ENCODE measurements at places on chromosomes 13 and 19.

DNA sequence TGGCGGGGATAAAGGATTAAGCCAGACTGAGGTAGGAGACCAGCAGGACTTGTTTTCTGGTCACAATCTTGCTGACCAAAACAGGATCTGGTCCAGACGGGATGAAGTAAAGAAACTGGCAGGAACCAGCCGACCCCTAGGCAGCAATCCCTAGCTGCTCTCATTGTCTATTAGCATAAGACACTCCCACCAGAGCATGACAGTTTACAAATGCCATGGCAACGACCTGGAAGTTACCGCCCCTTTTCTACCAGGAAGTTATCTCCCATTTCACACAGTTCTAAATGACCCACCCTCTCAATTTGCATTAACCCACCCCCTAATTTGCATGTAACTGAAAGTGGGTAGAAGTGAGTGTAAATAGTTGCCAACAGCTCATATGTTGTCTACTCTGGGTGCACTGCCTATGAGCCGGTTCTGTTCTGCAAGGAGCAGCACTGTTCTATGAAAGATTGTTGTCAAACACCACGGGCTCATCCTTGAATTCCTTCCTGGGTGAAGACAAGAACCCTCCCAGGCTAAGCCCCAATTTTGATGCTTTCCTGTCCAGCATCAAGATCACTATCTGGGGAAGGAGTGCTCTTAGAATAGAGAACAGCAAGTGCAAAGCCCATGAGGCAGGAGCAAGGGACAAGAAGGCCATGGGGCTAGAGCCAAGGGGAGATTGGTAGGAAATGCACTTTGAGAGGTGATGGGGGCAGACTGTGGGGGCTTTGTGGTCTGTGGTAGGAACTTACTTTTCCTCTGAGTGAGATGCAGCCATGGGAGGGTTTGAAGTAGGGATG lies 13.9 kb upstream of the FBXO27 start:
- no peak for DNase-seq

GRCh38 chr19:30566681-30567420 lies 194.7 kb downstream of the ZNF536 start:
- no peak for DNase-seq

GRCh38 chr13:85724546-85725432 lies 74.4 kb downstream of the SLITRK6 start:
- no peak for DNase-seq

GRCh38 chr19:42197375-42197817 lies 20.1 kb downstream of the DEDD2 start:
- DNase-seq: no peak

DNA sequence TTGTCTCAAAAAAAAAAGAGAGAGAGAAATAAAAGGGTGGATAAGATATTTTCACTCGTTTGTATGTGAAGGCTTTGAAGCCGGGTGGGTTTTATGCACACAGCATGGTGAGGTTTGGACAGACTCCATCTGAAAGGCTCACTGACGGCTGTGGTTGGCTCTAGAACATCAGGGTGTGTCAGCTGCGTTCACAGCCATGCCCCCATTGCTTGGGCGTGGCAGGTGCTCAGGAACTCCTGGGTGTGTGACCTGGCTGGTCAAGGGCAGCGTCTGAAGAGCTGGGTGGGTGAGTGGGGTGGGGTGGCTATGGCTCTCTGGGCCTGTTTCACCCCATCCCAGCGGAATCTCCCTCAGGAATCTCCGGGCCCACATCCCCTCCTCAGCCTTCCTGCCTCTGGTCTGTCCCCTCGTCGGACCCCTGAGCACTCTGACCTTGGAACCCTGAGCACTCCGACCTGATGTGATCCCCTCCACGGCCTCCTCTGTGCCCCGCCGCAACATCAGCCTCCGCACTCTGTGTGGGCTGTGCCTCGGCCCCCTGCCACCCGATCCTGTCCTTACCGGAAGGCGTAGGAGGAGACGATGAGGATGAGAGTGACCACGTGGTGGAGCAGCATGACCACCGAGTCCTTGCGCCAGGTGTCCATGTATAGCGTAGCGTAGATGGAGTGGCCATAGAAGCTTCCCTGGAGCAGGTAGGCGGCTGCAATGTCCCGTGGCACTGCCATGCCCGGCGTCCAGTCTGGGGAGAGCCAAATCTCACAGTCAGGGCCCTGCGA lies 12.2 kb downstream of the CERS1 start:
- no peak for DNase-seq

DNA sequence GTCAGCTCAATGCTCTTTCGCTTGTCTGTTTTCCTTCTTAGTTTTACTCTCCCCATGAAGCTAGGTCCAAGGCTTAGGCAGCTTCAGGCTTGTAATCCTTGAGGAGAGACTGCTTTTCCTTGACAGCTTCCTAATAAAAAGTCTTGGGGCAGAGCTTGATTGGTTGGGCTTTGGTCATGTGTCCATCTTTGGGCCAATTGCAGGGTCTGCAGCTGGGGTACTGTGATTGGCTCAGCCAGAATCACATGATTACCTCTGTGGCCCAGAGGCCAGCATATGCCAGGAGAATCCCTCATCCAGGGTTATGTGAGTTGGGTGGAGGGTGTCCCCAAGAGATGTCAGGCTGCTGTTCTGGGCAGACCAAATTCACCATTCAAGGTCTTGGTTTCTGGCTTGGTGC lies 8.1 kb downstream of the KLK1 start:
- DNase-seq: no peak

- DNase-seq: no peak
Observed at GRCh38 chr19:10399878-10400277, 3.5 kb downstream of the CDC37 start.

DNA sequence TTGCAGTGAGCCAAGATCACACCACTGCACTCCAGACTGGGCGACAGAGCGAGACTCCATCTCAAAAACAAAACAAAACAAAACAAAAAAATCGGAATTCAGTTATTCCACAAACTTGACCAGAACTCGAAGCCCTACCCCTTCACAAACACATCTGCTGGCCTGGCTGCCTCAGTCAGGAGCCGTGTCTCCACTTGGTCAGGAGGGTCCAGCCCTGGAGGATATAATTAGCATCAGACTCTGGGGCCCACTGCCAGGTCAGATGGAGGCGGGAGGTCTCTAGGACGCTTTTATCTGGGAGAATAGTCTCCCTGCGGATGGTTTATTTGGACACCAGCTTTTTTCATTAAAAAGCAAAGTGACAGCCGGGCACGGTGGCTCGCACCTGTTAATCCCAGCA lies 8.0 kb downstream of the ELL start:
- no peak for DNase-seq

- no peak for DNase-seq
Observed at GRCh38 chr19:19537075-19538048, 703 bp upstream of the CILP2 start.

- DNase-seq: no peak
Observed at GRCh38 chr13:60933638-60934037, 482.0 kb downstream of the PCDH20 start.

DNA sequence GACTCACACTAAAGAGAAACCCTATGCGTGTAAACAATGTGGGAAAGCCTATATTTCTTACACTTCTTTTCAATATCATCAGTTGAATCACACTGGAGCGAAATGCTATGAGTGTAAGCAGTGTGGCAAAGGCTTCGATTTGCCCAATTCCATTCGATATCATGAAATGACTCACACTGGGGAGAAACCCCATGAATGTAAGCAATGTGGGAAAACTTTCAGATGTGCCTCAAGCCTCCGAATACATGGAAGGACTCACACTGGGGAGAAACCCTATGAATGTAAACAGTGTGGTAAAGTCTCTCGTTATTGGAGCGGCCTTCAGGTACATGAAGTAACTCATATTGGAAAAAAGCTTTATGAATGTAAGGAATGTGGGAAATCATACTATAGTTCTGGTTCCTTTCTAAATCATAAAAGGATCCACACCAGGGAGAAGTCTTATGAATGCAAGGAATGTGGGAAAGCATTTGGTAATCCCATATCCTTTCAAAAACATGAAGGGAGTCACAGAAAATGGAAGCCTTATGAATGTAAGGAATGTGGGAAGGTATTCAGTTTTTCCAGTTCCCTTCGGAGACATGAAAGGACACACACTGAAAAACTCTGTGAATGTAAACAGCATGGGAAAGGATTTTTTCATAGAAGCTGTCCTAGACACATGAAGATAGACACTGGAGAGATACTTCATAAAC lies 28.1 kb downstream of the ZNF20 start:
- no peak for DNase-seq

GRCh38 chr13:44752164-44752563 lies 176.0 kb upstream of the TSC22D1 start:
- DNase-seq: no peak

DNA sequence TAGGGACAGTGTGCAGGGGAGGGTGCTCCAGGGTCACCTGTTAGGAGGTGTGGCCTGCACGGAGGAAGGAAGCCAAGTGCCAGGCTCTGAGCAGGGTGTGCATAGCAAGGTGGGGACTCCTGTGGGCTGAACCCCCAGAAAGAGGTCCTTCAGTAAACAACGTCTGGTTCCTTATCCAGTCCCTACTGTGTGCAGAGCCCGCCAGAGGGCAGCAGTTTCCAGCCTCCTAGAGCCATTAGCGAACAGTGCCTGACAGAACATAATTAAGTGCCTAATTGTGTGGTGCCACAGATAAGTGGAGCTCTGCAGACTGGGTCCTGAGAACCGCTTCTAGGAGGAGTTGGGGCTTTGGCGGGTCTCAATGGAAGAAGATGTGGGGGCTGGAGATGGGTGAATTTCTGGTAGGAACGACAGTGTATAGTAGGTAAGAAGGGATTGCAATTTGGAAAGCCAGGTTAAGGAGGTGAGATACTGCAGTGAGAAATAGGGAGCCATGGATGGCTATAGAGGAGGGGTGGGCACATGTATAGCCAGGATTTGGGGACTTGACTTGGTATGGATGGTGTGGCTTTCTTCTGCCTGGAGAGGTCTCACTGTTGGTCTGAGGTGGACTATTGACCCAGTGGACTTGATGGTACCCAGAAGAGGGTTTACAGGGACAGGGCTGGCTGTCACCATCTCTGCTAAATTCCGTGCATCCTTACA lies 323.1 kb downstream of the ZNF536 start:
- DNase-seq: no peak

DNA sequence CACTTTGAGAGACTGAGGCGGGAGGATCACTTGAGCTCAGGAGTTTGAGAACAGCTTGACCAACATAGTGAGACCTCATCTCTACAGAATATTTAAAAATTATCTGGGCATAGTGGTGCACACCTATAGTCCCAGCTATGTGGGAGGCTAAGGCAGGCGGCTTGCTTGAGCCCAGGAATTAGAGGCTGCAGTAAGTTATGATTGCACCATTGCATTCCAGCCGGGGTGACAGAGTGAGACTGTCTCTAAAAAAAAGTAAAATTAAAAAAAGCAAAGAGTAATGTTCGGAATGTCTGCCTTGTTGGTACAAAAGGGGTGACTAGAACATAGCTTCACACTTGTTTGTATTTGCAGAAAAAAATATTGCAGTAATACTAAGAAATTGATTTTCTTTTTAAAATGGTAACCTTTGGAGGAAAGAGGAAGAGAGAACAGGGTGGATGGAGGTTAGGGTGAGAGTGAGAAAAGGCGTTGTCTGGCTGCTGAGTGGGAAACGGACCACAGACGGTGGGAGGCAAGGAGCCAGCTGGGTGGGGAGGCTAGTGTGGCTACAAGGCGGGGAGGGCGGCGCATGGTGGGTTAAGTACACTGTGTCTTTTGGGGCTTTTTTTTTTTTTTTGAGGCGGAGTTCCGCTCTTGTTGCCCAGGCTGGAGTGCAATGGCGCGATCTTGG lies 10.2 kb downstream of the PPP1R14A start:
- DNase-seq: no peak

DNA sequence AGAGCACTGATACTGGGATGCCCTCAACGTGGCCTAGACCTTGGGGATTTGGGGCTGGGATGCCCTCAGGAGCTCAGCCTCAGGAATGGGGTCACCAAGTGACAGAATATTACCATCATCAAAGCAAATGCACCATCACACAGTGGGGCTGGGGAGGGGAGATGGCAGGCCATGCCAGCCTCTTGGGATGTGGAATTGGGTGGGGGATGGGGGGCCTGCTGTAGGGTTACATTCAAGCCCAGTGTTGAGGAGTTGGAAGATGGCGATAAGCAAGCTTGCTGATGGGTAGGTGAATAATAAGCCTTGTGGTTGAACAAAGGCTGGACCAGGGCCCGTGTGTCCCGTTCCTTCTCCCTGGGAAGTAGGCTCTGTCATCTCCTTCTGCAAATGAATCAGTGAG lies 69.1 kb upstream of the GPR12 start:
- no peak for DNase-seq

- no peak for DNase-seq
Observed at GRCh38 chr13:79621902-79622301, 140.9 kb downstream of the NDFIP2 start.

- no peak for DNase-seq
Observed at GRCh38 chr13:82571653-82572052, 1310.6 kb downstream of the SLITRK1 start.

GRCh38 chr19:17001603-17002183 lies 24.9 kb downstream of the CPAMD8 start:
- peak; percentile 34 for DNase-seq

DNA sequence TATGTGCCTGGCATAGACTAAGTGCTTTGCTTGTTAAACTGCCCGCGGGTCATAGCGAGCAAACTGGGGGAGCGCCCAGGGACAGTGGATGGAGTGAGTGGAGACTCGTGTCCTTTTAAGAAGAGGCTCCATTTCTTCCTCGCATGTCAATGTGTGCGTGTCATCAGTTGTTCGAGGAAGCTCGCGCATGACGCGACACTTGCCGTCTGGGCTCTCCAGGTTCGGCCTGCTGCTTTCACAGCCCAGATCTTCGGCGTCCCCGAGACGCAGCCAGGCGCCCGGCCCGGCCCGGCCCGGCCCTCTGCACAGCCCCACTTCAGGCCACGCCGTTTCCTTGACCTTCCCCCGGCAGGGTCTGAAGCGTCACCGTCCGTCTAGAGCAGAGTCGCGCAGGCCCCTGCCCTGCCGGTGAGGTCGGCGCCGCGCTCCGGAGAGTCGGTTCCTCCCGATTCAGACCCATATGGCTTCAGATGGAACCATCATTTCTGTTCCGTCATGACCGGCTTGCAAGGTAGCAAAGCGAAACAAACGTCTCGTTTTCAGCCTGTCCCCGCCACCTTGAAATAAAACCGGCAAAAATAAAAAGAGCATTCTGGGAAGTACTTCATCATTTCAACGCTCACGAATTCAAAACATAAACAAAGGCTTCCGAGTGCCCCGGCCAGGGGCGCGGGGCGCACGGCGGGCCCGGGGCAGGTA lies 599 bp upstream of the ARHGEF7 start:
- DNase-seq: no peak

DNA sequence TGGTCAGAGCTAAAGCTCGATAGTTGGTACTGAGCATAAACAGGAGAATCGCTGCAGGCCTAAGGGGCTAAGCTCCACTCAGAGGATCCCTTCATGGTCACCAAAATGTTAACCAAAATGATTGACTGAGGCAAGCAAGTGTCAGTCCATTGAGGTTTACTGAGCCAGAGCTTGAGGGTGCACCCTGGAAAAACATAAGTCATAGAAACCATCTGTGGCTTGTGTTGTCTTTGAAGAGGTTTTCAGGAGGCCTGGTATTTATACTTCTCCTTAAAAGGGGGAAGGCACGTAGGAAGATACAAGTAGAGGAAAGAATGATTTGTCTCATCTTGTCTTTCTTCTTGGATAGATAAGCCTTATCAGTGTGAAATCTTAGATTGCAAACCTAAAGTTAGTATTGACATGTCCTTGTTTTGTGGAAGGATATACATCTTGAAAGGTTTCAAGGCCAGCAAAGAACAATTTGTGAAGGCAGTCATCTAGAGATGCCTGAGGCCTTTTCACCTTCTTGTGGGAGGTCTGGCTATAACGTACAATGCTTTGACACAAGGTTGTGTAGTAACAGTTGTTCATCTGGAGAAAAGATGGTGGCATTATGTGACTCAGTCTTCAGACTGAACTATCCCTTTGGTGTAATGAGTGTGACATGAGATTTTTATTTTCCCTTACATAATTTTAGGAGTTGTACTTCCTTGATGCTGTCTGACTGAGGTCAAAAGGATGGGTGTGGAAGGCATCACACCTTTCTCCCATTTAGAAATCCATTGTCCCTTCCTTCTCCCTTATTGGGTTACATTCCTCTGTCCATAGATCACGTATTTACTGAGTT lies 14.7 kb upstream of the CEACAM6 start:
- no peak for DNase-seq

Data from stimulated activated CD4-positive, alpha-beta T cell treated with anti-CD3 and anti-CD28 coated beads, Interleukin-4, amount 100 ng/mL, for 48 hours (primary cell).